MG63 (cell line): ENCODE measurements at places on chromosomes 7 and 10. TPM values are rescaled to one million over a fixed set of nuclear protein-coding genes. Genes with fewer than 3 reads are reported as not detected.

DNA sequence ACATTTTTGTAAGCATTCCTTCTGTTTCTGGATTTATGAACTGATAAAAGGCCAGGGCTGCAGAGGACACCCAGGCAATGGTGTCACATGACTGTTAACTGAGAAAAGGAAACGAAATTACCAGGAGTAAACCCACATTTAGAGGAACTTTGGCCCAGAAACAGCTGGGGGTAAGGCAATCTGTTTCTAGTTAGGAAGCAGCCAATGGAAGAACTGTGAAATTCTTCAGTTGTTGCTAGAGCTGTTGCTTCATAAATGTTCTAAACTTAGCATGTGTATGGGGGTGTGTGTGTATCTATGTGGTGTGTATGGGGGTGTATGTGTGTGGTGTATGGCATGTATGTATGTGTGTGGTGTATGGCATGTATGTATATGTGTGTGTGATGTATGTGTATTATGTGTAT lies 11.8 kb upstream of the PDCD4 start:
- DNase-seq = no peak

GRCh38 chr10:88028654-88029053 lies 165.2 kb downstream of the PTEN start:
- no peak for DNase-seq

- no peak for DNase-seq
These were observed 23.2 kb upstream of the PRRT4 start for GRCh38 chr7:128384726-128385125.

The NXPH1 gene
- total RNA-seq = not detected in 2 replicates

The SFMBT2 gene
- total RNA-seq = 0.03 TPM in 1 of 2 replicates, not detected in the other

The IKZF1 gene
- total RNA-seq = not detected in 2 replicates
